ENCODE measurements at places on chromosomes 11 and 22.

DNA sequence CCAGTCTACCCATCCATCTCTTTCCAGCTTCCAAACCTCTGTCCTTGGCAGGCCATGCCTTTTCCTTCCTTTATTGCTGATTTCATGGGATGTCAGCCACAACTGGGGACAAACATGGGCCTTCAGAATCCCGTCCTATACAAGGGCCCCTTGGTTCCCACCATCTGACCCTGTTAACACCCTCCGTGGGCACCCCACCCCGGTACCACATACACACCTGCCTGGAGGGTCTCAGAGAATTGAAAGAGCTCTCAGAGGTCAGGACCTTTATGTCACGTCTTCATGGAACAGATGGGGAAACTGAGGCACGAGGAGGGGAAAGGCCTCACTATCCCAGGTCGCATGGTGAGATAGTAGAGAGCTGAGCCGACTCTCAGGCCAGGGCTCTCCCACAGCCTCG lies 53.0 kb downstream of the MPPED1 start:
- DNase-seq = no peak

- no peak for DNase-seq
These were observed 74.8 kb upstream of the SLC22A12 start for GRCh38 chr11:64516226-64516625.

DNA sequence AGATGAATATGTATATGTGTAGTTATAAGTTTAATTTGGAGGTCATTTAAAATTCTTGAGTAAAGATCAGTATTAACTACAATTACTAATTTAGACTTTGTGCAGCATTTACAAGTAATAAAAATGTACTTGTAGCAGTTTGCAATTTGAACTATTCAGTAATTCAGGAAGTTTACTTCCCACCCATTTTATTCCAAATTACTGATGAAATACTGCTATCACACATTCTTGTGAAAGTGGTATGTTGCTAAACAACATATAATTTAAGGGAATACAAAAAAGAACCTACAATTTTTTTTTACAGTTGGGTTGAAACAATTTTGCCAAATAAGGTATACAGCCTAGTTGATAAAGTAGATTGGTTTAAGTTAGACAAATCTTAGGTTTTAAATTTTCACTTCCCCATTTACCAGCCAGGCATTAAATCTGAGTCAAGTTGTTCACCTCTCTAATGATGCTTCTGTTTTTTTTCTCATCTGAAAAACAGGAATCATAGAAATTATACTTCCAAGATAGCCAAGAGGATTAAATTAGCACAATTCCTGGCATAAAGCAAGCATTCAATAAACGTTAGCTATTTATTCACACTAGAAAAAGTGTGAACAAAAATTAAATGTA lies 45.3 kb downstream of the ZBTB44 start:
- DNase-seq = no peak

DNA sequence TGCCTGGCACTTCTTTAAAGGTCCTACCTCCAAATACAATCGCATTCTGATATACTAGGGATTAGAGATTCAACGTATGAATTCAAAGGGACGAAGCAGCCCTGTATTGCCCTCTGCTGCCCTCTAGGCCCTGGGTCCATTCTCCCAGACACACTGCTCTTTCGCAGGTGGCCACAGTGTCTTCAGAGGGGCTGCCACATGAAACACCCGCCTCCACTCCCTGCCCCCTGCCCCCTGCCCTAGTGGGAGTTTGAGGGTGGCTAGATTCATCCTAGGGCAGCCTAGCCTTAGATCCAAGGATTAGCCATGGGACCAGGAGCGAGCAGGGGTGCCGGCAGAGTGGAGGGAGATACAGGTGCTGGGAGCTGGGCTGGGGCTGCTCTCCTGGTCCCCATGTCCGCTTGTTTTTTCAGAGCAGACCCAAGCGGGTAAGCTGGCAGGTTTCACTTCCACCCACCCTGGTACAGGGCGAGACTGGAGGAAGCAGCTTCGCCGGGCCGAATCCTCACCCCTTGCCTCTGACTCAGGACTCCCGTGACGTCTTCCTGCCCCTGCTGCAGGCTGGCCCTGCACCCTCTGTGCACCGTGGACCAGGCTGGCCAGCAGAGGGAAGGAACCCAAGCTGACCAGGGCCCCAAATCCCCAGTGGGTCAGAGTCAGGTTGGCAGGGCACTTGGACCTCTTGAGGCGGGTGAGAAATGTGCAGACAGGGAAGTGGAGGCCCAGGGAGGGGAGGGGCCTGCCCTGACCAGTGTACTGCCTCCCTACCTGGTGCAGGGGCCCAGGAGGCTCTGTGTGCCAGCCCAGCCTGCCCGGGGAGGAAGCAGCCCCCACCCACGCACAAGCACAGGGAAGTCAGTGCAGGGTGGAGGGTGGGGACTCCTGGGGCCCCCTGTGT lies 28.4 kb upstream of the HMOX1 start:
- no peak for DNase-seq

- DNase-seq = no peak
These were observed 60.5 kb upstream of the SHISAL1 start for GRCh38 chr22:44373234-44373633.

DNA sequence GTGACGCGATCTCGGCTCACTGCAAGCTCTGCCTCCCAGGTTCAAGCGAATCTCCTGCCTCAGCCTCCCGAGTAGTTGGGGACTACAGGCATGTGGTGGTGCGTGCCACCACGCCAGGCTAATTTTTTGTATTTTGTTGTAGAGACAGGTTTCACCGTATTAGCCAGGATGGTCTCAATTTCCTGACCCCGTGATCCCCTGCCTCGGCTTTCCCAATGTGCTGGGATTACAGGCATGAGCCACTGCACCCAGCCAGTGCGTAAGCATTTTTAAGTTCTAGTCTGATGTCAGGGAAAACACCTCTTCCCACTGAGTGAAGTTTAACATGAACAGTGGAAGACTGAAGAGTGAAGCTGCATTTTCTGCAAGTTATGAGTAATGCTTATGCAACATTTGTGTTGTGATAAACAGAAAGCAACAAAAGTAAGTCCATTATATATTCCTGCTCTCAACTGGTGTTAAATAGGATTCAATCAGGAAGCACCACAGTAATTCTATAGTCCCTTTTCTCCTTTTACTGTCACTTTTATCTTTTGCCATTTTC lies 1219.8 kb upstream of the RAG2 start:
- no peak for DNase-seq

DNA sequence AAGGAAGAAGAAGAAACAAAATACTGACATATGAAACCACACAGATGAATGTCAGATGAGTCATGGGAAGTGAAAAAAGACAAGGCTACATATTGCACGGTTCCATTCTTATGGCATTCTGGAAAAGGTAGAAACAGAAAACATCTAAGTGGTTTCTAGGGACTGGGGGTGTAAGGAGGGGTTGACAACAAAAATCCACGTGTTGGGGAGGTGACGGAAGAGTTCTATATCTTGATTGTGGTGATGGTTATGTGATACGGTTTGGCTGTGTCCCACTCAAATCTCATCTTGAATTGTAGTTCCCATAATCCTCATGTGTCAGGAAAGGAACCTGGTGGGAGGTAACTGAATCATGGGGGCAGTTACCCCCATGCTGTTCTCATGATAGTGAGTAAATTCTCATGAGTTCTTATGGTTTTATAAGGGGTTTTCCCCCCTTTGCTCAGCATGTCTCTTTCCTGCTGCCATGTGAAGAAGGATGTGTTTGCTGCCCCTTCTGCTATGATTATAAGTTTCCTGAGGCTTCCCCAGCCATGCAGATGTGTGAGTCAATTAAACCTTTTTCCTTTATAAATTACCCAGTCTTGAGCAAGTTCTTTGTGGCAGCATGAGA lies 6.4 kb upstream of the ARFGAP3 start:
- peak; percentile 84 for DNase-seq

DNA sequence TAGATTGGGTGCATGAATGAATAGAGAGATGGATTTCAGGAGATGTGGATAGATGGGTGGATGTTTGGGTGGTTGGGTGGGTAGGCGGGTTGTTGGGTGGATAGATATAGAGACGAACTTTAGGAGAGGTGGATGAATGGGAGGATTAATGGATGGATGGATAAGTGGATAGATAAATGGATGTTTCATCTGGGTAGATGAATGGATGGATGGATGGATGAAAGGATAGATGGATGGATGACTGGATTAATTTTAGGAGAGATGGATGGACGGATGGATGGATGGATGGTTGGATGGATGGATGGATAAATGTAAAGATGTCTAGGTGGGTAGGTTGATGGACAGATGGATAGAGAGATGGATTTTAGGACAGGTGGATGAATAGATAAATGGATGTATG lies 511.3 kb downstream of the MIAT start:
- DNase-seq = no peak

DNA sequence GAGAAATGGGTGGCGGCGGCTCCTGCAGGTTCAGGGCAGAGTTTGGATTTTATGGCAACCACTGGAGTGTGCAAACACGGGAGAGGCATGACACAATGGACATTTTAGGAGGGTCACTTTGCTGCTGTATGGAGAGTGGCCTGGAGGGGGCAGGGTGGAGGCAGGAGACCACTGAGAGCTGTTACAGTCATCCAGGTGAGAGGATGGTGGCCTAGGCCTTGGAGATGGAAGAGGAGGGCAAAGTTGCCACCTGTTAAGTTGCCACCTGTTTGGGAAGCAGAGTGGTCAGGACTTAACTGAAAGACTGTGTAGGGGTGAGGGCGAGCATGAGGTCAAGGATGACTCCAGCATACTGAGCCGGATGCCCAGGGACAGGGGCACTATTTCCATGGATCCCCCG lies 2.3 kb upstream of the RAD9A start:
- no peak for DNase-seq

GRCh38 chr11:127470306-127470884 lies 469.8 kb upstream of the KIRREL3 start:
- DNase-seq = no peak

DNA sequence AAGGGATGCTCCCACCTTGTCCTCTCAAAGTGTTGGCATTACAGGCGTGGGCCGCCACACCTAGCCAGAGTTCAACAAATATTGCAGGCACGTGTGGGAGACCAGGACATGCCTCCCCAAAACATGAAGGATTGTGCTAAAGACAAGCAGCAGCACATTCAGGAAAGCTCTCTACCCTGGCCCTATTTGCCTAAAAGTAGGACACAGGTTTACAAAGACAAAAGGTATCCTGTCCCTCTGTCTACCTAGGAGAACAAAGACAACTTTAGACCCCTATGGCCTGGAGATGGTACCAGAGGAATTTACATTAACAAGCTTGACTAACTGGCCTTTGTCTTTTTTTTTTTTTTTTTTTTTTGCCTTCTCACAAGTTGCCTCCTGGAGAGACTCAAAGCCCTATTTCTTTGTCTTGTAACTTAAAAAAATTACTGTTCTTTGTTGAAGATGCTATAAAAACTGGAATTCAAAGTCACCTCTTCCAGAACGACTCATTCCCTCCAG lies 859 bp upstream of the ACCS start:
- no peak for DNase-seq

GRCh38 chr22:42862045-42862734 lies 5.1 kb upstream of the ARFGAP3 start:
- DNase-seq = peak; percentile 60

GRCh38 chr11:61598886-61599868 lies 18.3 kb upstream of the SYT7 start:
- DNase-seq = peak; percentile 29
